ENCODE measurements at places on chromosomes 1 and 21.

DNA sequence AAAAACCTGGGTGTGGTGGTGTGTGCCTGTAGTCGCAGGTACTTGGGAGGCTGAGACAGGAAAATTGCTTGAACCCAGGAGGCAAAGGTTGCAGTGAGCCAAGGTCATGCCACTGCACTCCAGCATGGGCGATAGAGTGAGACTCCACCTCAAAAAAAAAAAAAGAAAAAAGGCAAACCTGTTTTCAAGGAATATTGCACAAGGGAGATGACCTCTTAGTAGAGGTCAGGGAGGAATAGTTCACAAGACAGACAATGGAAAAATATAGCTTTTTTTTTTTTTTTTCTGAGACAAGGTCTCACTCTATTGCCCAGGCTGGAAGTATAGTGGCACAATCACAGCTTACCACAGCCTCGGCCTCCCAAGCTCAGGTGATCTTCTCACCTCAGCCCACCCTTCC, 22.5 kb upstream of the SUCO start:
- DNase-seq, result no peak

DNA sequence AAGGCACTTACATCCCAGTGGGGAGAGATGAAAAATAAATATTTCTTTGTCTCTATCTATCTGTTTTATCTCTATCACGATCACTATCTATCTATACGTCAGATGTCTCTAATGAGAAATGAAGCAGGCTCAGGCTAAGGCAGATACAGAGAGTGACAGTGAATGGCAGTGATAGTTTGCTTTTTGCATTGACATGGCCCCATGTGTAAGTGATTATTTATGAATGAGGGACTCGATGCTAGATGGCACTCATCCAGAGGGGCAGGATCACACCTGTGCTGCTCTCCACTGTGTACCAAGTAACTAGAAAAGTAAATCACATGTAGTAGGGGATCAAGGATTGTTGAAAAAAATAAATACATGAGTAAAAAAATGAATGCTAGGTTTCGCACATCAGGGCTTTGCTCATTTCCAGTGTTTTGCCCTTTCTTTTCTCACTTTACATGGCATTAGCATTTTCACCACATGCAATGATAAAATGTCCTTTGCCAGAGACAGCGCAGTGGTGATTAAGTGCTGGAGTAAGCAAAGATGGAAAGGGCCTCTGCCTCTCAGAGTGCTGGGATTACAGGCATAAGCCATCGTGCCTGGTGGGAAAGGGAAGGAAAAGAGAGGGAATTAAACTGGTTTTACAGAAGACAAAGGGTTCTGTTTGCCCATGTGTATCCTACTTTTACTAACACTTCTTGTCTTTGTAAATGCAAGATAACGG, 16.5 kb downstream of the TBX19 start:
- no peak for DNase-seq

DNA sequence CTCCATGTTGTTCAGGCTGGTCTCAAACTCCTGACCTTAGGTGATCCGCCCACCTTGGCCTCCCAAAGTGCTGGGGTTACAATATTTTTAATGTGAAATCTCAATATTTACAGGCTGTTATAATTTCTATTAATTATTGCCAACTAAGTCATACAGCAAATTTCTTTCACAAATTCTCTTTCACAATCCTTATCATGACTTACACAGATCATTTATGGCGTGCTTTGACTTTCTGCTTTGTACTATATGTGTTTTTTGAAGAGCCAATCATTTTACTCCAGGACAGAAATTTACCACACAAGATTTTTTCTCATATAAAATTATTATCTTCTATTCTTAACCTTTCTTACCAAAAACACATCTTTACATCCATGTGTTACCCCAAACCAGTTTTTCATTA, 1729.9 kb downstream of the NCAM2 start:
- no peak for DNase-seq

GRCh38 chr1:68132426-68133130, 82.2 kb upstream of the DIRAS3 start:
- DNase-seq, result no peak

GRCh38 chr1:164754088-164754600, 195.2 kb downstream of the PBX1 start:
- no peak for DNase-seq

DNA sequence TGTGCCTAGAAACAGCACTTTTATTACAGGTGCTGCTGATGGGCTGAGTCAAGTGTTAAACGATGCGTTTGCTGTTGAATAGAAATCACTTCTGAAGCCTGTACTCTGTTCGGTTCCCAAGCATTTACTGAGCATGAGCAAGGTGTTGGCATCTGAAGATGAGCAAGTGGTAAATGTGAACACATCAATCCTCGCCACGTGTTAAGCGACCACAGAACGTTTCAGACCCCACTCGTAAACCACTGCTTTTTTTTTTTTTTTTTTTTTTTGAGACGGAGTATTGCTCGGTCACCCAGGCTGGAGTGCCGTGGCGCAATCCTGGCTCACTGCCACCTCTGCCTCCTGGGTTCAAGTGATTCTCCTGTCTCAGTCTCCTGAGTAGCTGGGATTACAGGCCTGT, 241.2 kb downstream of the SETD4 start:
- DNase-seq, result no peak

GRCh38 chr1:112950426-112950825, 5.6 kb downstream of the SLC16A1 start:
- DNase-seq, result no peak

DNA sequence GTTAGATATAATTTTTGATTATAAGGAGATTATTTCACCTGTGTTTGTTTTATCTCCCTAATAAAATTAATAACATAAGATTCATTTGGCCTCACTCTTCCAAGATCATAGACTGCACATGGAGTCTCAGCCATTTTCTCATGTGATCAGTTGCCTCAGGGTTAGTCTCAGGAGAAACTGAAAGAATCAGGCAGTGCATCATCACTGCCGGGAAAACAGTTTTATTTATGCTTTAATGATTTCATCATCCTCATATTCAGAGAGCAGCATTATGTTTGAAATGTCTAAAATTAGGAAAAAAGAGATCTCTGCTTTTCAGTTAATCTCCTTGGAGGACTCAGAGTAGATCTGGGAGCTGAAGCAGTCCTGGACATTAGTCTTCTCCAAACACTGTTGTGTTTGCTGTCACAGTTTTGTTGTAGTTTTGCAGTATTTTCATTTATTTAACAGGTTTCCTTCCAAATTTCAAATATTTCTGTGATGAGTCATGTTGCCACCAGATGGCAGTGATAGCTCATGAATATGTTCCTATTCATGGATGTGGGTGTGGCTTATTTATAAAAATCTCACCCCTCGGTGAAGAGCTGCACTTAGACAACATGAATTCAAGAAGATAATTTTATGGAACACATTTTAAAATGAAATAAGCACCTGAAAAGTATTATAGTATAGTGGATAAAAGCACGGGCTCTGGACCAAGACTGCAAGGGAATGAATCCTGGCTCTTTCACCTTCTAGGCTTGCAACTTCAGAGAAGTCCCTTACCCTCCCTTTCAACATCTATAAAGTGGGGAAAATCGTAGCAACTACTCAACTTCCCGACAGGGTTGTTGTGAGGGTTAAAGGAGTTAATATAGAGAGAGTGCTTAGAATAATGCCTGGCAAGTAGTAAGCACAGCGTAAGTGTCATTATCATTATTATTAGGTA, 31.2 kb downstream of the CHD1L start:
- no peak for DNase-seq

DNA sequence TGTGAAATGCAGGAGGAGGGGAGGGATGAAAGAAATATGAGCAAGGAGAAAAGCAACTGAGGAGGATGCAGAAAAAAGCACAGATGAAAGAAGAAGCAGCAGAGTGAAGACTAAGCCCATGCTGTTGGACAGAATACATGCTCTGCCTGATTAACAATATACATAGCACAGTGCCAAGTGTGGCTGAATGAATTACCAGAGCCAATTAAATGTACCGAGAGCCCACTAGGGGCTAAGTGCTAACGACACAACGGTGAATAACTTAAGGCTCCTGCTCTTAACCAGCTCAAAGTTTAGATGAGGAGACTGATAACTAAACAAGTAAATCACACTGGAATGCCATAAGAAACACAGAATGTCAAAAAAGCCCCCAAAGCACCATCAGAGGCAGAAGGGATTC, 15.6 kb downstream of the CADM3 start:
- DNase-seq, result no peak

GRCh38 chr1:207428783-207429182, 25.3 kb upstream of the CR2 start:
- no peak for DNase-seq

DNA sequence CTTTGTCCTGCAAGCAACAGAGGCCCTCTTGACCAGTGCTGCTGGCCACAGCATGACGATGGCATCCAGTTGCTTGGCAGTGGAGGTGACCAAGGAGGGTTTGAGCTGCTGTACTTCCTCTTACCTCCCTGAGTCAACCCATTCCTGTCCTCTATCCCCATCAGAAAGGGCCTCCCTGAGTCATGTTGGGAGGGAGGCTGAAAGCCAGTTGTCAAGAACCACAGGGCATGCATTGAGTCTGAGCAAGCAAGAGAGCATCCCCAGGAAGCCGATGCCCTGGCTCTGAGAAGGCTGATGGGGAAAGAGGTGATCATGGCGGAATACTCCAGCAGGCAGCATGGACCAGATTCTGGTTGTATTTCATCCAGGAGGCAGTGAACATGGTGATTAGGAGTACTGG, 69.6 kb downstream of the LACTBL1 start:
- DNase-seq, result no peak

- no peak for DNase-seq
Observed at GRCh38 chr21:32248571-32249461, 30.0 kb downstream of the MIS18A start.

DNA sequence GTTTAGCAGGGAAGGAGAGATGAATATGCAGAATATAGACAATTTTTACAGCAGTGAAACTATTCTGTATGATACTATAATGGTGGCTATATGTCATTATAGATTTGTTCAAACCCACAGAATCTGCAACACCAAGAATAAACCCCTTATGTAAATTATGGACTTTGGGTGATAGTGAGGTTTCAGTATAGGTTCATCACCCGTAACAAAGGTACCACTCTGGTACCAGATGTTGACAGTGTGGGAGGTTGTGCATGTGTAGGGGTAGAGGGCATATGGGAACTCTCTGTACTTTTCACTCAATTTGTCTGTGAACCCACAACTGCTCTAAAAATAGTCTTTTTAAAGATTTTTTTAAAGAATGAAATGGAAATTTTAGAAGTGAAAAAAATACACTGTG, 29.9 kb upstream of the PRDX6 start:
- no peak for DNase-seq

DNA sequence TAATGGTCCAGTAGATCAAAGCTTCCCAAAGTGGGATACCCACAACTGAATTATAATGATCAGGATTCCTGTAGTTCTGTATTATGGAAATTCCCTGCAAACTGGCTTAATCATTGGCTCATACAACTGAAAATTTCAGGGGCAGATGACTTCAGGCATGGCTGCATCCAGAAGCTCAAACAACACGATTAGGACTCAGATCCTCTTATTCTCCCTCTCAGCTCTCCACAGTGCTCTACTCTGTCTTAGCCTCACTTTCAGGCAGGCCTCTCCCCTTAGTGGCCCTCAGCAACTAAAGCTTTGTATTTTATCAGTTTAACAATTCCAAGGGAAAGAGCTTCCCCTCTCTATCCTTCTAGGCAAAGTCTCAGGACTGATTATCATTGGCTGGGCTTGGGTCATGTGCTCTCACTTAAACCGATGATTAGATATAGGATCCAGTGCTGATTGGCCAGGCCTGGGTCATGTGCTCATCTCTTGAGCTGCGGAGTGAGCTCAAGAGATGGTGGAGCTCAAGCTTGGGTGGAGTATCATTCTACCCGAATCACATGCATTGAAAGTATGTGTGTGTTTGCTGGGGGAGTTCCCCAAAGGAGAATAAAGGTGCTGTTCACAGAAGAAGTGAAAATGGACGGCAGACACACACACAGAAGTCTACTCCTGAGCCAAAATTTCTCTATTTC, 57.9 kb upstream of the RUNX3 start:
- no peak for DNase-seq

DNA sequence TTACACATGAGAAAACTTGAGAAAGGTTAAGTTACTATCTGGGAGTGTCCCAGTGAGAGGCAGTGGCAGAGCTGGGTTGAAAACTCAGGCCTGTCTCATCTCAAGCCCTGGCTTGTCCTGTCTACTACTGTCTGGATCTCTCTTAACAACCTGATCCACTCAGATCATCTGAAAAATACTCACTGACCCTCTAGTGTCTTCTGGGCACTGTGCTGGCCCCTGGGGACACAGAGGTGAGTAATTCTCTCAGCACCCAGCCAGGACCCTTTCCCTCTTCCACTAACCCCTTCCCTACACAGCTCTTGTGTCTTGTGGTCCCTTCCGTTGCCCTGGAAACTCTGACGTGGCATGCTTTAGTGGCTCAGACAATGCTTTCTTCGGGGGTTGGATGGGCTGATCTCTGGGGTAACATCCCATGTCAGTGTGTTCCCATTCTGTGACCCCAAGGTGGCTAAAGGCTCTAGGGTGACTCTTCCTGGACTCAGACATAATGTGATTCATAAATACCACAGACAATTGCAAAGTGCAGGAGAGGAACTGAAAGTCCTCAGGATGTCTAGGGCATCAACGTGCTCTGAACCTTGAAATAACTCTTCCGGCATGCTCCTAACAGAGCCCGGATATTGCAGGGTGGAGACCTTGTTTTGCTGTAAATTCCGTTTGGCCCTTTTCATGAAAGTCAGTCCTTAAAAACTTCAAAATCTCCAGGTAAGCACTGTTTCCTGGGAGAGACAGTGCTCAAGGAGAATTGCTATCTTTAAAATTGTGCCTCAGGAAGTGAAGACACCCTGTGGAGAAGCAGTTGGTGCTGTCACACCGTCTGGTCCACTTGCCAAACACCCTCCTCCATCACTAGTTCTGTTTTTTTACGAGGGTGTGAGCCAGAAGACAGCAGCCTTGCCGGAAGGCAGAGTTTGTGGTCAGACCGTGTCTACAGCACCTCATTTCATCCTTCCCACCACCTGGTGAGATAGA, 4.0 kb downstream of the SHISAL2A start:
- peak; percentile 32 for DNase-seq

DNA sequence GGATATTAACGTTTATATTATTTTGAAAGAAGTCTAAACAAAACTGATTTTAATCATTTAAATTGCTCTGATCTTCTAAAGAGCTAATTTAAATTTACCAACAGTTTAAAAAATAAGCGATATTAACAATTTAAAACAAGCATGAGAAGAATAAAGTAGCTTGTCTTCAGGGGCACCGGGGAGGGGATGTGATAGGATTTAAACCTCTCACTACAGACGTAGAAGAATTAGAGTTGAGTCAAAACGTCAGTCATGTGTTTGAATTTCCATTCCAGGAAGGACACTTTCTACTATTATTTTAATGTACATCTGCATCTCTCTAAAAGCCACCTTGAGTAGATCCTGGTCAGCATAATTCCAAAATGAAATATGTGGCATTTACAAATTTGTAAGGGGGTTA, 58.2 kb upstream of the TPTE start:
- DNase-seq, result no peak

All from ELF-1 (cell line).